ENCODE measurements at places on chromosomes 13 and 19. TPM values are rescaled to one million over a fixed set of nuclear protein-coding genes. Genes with fewer than 3 reads are reported as not detected.

The KRTDAP gene
- total RNA-seq: not detected

The KLK3 gene
- total RNA-seq: not detected

- DNase-seq: peak; percentile 59
Observed at GRCh38 chr19:47284324-47284899, 9.7 kb downstream of the INAFM1 start.

- no peak for DNase-seq
Observed at GRCh38 chr19:54316746-54317107, 3.8 kb upstream of the LILRA5 start.

- DNase-seq: no peak
Observed at GRCh38 chr13:94825507-94825906, 113.2 kb upstream of the SOX21 start.

DNA sequence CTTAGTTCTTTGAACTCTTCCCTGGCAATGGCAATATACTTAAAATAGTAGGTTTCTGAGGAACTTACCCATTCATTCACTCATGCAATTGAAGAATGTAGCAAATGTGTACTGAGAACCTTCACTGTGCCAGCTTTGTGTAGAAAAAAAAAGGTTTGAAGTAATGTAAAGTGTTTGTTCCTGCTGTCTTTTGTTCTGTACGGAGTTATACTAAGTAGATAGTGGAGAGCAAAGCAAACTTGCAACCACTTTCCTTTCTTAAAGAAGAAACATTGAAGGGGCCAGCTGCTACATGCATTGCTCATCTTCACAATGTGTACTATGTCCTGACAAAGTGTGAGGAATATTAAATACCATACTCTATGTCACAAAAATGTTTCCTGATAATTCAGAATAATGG is 68.9 kb upstream of the FREM2 start:
- no peak for DNase-seq

DNA sequence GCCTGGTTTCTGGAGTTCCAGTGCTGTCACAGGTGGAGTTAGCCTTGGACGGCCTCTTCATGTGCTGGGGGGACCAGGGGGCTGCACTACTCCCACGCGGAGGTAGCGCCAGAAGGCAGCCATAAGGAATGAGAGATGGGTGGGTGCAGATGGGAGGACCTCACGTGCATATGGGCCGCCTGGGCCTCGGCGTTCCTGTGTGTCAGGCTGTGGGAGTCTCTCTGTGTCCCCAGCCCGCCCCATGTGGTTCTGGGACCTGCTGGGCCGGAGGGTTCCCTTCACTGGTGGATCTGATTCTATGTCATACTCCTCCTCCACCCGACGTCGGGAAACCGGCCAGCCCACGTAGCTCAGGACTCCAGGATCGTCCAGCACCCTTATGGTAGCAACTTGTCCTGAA is 149.0 kb upstream of the SOX1 start:
- no peak for DNase-seq

DNA sequence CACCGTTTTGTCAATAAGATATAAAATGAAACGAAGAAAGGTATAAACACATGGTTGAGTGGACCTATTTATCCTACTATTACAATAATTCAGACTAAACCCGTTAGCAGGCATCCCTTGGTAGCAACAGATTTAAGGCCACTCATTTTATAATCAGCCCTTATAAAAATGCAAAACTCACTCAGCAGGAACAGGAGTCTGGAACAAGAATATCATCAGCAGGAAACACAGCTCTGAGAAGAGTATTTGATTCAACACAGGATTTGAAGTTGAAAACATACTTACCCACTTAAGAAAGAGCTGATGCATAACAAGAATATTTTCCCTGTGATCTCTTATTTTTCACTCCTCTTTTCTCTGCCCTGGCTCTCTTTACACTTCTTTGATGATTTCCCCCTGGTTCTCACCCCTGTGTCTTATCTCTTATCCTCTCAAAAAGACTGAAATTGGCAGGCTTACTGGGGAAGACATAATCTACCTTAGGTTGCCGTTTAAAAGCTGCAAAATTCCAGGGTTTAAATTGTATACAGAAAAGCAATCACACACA is 1722.7 kb downstream of the SLITRK5 start:
- no peak for DNase-seq

GRCh38 chr13:109833071-109833470 is 46.7 kb upstream of the IRS2 start:
- DNase-seq: no peak

The NOP53 gene
- total RNA-seq: 1,038 TPM

The NKPD1 gene
- 0.68 TPM for total RNA-seq

- DNase-seq: no peak
Observed at GRCh38 chr19:54612428-54612827, 17.9 kb upstream of the LILRB1 start.

DNA sequence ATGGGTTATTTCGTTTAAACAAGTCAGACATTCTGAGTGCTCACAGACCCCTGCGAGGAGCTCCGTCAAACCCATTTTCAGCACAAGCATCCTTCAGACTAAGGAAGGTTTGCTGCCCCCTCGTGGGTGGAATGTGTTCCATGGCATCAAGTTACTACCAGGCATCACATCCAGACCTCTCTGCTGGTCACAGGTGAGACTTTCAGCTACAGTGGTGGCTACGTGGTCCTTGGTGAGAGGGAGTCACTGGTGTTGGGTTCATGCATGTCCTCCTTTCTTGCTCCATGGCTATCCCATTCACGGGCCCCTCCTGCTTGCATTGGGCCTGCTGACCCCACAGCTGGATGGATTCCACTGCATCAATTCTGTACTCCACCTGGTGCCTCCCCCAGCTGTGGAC is 9.1 kb upstream of the LILRB5 start:
- no peak for DNase-seq

GRCh38 chr19:52296400-52296772 is 583 bp upstream of the ZNF480 start:
- DNase-seq: no peak

DNA sequence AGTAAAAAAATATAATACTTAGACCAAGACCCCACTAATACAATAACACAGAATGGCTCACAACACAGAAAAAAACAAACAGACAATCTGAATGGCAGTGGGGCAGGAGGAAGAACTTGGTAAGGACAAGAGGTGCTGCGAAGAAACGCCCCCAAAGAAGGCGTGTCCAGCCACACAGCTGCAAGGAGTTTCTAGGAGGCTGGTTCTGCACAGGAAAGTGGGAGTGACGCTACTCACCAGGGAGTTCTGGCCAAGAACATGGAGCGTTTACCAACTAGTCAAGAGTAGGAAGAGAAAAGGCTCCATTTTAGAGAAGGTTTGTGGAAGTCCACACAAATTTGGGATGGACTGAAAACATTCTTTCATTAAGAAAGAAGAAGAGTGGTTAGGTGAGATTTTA is 95.3 kb upstream of the SLC15A1 start:
- DNase-seq: no peak

- no peak for DNase-seq
Observed at GRCh38 chr19:17429641-17430113, 9.8 kb downstream of the MVB12A start.

- DNase-seq: no peak
Observed at GRCh38 chr13:25186187-25186586, 14.1 kb upstream of the AMER2 start.

- no peak for DNase-seq
Observed at GRCh38 chr19:36245210-36246005, 30.5 kb downstream of the ZNF146 start.

DNA sequence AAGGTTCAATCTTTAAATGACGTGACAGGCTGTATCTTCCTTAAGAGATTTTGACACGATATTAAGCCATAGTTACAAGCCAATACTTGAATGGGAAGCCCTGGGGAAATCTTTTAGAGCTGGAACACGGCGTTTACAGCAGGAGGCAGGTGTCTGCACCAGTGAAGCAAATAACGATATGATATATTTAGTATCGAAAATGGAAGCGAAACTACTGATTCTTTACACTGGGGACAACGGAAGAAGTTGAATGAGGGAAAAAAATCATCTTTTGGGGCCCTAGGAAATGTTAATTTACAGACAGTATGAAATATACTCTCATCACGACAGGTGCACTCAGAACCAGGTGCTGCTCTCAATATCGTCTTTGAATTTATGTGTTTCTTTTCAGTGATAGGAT is 793.9 kb upstream of the PCDH20 start:
- no peak for DNase-seq

DNA sequence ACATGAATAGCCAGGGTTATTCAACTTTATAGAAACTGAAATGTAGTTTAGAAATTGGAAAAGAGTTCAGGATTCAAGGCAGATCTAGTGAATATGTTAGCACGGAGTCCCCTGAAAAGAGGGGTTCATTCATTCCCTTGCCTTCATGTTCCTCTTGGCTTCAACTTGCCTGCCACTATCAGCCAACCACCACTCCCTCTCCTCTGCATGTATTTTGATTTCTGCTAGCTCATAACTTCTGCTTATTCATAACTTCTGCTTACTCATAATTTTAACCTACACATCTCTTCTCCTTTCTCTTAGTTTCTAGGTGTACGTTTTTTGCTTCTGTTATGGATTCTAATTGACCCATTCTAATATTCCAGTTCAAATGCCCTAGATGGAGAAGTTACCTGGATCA is 5.5 kb upstream of the SERTM1 start:
- DNase-seq: no peak

- DNase-seq: no peak
Observed at GRCh38 chr13:20412691-20413355, 112.8 kb downstream of the CRYL1 start.

DNA sequence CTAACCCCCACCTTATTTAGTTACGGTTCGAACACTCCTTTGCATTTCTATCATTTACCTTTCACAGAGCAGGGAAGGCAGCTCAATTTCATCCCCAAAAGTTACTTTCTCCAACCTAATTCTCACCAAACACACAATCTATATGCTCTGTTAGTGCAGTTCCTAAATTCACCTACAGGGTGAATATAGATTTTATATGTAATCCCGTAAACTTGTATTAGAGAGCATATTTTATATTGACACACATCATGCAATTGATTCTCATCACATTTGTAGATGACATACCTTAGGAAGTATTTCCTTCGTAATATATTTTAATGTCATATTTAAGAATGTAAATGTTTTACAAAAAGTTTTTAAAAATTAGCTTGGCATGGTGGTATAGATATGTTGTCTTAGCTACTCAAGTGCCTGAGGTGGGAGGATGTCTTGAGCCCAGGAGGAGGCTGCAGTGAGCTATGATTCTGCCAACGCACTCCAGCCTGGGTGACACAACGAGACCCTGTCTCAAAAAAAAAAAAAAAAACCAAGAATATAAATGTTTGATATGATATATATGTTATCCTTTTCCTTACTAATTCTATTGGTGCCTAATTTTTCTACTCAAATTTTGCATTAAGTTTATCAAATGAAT is 57.3 kb upstream of the TNFRSF19 start:
- DNase-seq: no peak

DNA sequence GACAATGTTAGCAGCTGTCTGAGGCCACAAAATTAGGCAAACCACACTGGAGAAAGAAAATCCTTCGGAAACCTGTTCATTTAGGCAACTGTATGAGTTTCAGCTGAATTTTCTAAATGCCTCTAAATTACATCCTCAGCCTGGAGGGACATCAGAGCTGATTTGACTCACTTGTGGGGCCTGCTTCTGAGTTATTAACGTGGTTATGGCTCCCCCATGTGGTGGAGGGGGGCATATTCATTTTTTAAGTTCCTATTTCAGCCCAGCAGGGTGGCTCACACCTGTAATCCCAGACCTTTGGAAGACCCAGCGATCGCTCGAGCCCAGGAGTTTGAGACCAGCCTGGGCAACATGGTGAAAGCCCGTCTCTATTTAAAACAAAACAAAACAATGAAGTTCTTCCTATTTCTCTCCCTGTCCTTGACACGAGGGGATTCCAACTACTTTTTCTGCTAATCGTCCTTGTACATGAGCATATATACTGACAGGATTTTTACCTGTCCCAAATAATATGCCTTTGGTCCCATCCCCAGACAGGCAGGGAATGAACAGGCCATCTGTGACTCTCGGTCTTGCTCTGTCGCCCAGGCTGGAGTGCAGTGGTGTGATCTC is 31.5 kb upstream of the HIF3A start:
- peak; percentile 72 for DNase-seq

The CD209 gene
- not detected for total RNA-seq

GRCh38 chr19:4089400-4089908 is 22.8 kb upstream of the ZBTB7A start:
- peak; percentile 31 for DNase-seq

All from naive thymus-derived CD4-positive, alpha-beta T cell (primary cell).